ENCODE measurements at places on chromosomes 16 and 17.

- DNase-seq: no peak
These were observed 60.3 kb upstream of the CIBAR2 start for GRCh38 chr16:85172455-85173145.

DNA sequence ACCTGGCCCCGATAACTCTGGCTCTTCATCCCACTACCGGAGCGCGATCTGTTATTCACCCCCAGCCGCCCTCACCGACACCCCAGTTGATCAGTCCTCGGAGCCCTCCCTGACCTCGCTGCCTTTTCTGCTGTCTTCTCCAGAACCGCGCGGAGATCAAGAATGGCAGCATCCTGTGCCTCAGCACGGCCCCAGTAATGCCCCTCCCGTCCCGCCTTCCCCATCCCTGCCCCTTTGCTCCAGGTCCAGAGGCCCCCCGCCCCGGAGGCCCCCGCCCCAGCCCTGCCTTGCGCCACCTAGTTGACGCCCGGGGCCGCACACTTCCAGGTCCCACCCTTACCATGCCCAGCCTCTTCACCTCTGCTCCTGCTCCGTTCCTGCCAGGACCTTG lies 872 bp downstream of the ELMO3 start:
- no peak for DNase-seq

DNA sequence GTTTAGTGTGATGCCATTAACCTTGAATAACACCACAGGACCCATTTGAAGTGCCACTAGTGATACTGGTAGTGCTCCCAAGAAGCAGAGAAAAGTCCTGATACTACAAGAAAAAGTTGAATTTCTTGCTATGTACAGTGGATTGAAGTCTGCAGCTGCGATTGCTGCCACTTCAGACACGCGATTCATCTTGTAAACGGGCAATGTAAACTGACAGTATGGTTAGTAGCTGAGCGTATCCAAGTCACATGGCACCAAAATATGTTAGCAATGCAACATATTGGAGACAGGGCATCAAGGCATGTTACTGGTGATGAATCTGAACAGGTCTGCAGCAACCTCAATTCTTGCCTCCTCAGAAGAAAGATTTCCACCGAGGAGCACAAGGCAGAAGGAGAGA lies 238.9 kb downstream of the HS3ST3B1 start:
- DNase-seq: no peak

DNA sequence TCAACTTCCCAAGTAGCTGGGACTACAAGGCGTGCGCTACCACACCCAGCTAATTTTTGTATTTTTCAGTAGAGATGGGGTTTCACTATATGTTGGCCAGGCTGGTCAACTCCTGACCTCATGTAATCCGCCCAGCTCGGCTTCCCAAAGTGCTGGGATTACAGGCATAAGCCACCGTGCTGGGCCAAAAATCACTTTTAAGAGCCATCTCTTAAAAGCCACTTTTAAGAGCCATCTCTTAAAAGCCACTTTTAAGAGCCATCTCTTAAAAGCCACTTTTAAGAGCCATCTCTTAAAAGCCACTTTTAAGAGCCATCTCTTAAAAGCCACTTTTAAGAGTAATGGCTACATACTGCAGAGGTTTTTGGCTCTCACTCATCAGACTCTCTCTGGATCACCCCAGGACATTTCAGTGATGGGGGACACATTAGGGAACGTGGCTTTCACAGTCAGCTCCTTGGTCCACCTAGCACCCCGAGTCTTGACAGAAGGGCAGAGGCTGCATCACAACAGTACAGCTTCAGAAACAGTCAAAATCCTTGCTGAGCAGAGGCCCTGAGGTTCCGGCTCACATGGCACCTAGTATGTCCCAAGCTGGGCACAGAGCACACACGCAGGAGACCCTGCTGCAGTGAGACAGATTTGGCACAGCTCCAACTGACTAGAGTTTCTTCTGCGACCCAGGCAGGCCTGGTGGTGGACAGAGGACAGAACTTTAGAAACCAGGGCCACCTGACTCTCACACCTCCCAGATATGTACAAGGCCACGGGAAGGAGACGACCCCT lies 23.6 kb downstream of the RANBP10 start:
- no peak for DNase-seq

GRCh38 chr17:76370261-76370993 lies 14.0 kb upstream of the SPHK1 start:
- no peak for DNase-seq

- DNase-seq: no peak
These were observed 191.1 kb downstream of the ZFHX3 start for GRCh38 chr16:72856797-72857196.

GRCh38 chr17:74610108-74610507 lies 13.4 kb downstream of the CD300E start:
- DNase-seq: no peak

GRCh38 chr16:70444249-70445063 lies 5.6 kb upstream of the ST3GAL2 start:
- no peak for DNase-seq

- no peak for DNase-seq
These were observed 94.1 kb upstream of the ZNF750 start for GRCh38 chr17:82933911-82934310.

GRCh38 chr16:58499092-58499511 lies 841 bp upstream of the NDRG4 start:
- DNase-seq: no peak

DNA sequence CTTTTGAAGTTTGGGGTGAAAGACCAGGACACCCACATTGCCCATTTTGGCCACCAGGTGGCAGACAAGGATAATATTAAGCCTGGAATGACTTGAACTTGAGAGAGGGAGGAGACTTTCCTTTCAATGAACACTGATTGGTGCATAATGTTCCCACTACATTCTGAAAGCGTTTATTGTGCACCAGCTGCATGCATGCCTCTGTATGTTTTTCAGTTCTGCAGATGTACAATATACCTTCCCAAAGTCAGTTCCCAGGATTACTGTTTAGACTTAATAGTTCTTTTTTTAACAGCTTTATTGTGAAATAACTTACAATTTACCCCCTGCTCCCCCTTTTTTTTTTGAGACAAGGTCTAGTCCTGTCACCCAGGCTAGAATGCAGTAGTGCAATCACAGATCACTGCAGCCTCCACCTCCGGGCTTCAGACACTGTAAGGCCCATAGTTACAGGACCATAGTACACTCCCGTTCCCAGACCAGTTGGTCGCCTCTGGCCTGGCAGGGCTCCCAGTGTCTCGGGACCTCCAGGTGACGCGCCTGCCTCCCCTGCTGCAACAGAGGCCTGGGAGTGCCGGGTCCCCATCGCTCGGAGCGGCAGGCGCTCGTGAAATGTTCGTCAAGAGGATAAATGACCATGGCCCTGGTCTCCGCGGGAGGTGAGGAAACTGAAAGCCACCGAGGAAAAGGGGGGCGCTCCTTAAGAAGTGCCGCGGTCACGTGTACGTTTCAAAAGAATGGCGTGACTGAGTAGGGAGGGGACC lies 12.2 kb downstream of the CES2 start:
- DNase-seq: peak; percentile 69

- no peak for DNase-seq
These were observed 34.9 kb downstream of the USP31 start for GRCh38 chr16:23114131-23114904.

DNA sequence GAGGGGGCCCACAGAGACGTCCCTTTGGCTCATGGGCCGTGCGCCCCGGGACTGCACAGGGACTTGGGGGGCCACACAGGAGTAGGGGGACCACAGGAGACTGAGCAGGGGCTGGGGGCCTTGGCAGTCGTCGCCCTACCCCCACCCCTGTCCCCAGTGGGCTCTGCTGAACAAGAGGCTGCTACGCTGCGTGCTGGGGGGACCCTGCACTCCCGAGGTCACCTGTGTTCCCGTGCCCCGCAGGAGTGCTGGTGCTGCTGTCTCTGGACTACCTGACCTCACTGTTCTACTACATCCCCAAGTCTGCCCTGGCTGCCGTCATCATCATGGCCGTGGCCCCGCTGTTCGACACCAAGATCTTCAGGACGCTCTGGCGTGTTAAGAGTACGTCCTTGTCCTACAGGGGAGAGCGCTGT lies 14.4 kb upstream of the RNF213 start:
- no peak for DNase-seq

DNA sequence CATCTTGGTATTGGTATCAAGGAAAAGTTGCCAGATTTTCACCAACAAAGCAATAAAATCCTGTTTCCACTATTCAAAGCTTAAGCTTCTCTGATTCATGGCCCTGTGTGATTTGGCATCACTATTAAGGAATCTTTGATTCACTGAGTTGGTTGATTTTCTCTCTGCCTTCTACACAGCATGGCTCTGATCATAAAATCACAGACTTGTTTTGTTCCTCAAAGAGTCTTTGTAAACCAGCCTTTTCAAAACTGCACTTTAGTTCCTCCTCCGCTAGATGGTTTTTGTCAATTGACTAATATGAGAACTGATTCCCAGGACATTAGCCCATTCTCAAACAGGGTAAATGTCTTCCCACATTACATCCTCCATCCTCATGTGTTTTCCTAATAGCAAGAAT lies 197.6 kb downstream of the DNAH9 start:
- DNase-seq: no peak

DNA sequence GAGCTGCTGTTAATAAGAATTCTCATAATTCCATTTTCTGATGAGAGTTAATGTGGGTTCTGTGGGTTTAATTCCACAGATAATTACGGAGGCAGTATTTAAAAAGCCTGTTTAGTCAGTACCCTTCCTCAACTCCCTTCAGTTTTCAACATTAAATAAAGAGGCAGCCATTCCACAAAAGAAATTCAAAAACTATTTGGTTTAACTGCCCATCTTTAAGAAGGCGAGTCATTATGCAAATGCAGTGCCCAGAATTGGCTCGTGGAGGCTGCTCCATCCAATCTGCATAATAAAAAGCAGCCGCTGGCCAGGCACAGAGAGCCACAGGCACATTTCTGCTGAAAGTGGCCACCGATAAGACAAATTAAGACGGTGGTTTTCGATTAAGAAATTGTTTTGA lies 194.4 kb upstream of the TOX3 start:
- DNase-seq: no peak

DNA sequence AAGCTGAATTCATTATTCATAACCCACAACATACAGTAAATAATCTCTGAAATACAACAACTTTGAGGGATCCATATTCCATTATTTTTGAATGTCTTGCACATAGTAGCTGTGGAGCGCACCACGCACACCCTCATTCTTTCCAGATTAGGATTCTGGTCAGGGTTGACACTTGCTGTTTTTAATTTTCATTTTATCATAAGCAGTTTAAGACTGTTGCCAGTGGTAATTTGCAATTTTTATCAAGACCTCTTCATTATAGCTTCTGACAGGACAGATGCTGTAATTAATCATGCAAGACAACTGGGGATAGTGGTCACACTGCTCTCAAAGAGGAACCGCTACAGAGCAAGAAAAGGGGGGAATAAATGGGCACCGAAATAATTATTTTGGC lies 109.7 kb downstream of the TOX3 start:
- no peak for DNase-seq

DNA sequence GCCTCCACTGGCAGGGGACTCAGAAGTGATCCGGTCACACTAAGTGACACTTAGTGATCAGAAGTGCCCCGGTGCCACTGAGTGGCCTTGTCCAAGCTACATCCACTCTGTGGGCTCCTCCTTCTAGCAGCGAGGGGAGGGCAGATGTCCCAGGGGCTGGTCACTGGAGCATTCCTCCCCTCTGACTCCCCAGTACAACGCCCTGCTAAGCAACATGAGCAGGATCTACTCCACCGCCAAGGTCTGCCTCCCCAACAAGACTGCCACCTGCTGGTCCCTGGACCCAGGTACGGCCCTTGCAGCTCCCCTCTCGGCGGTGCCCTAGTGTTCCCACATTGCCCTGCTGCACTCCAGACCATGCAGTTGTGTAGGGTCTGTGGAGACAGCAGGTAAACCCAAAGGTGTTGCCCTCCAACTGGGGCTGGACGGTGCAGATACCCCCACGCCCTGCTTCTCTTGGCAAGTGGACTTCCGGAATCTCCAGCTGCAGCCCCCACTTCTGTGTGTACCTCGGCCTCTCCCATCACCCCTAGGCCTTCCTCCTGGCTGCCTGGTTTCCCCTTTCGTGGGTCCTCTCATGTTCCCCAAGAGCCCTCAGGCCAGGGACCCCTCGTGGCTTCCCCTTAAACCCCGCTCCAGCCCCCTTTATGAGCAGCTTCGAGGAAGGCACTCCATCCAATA lies 2.1 kb downstream of the ACE start:
- peak; percentile 56 for DNase-seq

- DNase-seq: peak; percentile 65
These were observed 133.1 kb downstream of the ABCA8 start for GRCh38 chr17:68821860-68822696.

- DNase-seq: no peak
These were observed 86.0 kb downstream of the GP2 start for GRCh38 chr16:20241321-20241720.

GRCh38 chr17:68468334-68468733 lies 11.0 kb upstream of the WIPI1 start:
- no peak for DNase-seq

Data from smooth muscle cell of the brain vasculature (primary cell).